ENCODE measurements at places on chromosomes 12 and 14. TPM values are rescaled to one million over a fixed set of nuclear protein-coding genes. Genes with fewer than 3 reads are reported as not detected.

GRCh38 chr12:124992874-124993625 lies 395 bp upstream of the BRI3BP start:
- no peaks in the 10 kb centered on the region for H3K27me3 ChIP-seq
- peaks cover 2% of the 10 kb centered on the region for H3K36me3 ChIP-seq
- H3K4me3 ChIP-seq, result peak overlapping the region; percentile 75
- peaks cover 34% of the 10 kb centered on the region for H3K4me1 ChIP-seq
- DNase-seq, result peak; percentile 89

FBXO21 gene
- total RNA-seq, result 26.1 TPM

DNA sequence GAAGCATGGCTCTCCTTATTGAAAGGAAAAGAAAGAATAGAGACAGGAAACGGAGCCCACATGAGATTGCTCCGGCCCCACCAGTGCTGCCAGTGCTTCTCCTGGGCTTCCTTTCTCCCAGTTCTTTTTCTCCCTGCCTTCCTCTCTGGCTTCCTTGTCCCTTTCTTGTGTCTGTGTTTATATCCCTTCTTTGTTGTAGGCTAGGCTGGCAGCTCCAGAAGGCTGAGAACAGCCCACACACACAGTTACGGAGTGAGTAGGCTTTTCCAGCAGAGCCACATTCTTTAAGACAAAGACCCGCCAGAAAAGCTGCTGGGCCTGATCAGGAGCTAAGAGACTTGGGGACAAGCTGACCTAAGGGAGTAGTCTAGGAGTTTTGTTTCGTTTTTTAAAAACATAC lies 13.0 kb downstream of the CIPC start:
- DNase-seq, result no peak
- no peak overlapping the region for H3K27ac ChIP-seq
- no peak overlapping the region for H3K4me3 ChIP-seq
- H3K4me1 ChIP-seq, result no peaks in the 10 kb centered on the region
- peaks cover 36% of the 10 kb centered on the region for H3K36me3 ChIP-seq
- no peaks in the 10 kb centered on the region for H3K27me3 ChIP-seq

- no peaks in the 10 kb centered on the region for H3K27me3 ChIP-seq
- H3K36me3 ChIP-seq, result no peaks in the 10 kb centered on the region
- H3K4me3 ChIP-seq, result no peak overlapping the region
- peak; percentile 12 for DNase-seq
- no peaks in the 10 kb centered on the region for H3K4me1 ChIP-seq
Measured at GRCh38 chr14:104436047-104436591, 143.4 kb upstream of the C14orf180 start.

TMEM117 gene
- total RNA-seq, result 1.6 TPM

ANKRD33 gene
- not detected for total RNA-seq

DNA sequence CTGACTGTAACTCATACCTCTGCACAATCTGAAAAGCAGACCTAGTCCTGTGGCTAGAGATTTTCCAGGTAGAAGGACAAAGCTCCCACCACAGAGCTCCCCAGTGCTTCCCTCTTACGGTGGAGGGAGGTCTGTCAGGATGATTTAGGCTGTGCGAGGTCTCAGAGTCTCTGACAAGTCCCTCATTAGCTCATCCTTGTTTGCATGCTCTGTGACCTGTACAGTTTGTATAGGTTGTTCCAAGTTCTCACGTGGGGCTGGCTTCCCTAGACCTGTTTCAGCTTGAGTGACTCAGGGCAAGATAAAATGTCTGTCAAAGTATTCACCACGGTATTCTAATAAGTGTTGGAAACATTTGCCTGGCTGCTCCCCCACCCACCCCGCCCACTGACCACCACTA lies 34.8 kb downstream of the ASCL1 start:
- peaks cover 10% of the 10 kb centered on the region for H3K4me1 ChIP-seq
- no peak overlapping the region for H3K4me3 ChIP-seq
- H3K36me3 ChIP-seq, result no peaks in the 10 kb centered on the region
- no peak overlapping the region for H3K27ac ChIP-seq

ALDH2 gene
- 0.25 TPM for total RNA-seq

GRCh38 chr12:89225401-89225800 lies 126.9 kb downstream of the DUSP6 start:
- H3K4me1 ChIP-seq, result peaks cover 69% of the 10 kb centered on the region
- H3K36me3 ChIP-seq, result peaks cover 41% of the 10 kb centered on the region
- peak overlapping the region; percentile 22 for H3K4me3 ChIP-seq
- no peaks in the 10 kb centered on the region for H3K27me3 ChIP-seq
- peak; percentile 83 for DNase-seq

Measured in activated CD4-positive, alpha-beta memory T cell treated with anti-CD3 and anti-CD28 coated beads, Interleukin-2, amount 10 ng/mL, durations not matched to agents 7 days and 5 days (primary cell).